ENCODE measurements at places on chromosomes 1 and 21.

DNA sequence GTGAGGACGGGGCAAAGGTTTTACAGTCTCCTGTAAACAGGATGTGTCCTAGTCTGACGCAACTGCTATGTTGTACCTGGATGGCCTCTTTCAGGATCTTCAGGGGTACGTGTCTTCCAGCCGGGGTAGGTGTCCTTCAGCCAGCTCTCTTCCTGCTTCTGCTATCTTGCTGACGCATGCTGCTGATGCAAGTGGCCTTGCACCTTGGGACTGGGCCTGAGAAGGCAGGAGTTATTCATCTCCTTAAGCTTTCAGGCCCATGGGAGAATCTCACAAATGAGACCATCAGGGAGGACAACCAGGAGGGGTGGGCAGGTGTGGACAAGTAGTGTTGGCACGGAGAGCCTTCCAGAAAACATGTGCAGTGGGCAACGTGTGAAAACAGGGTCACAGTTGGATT lies 7.9 kb upstream of the SPRR1B start:
- no peak for DNase-seq

DNA sequence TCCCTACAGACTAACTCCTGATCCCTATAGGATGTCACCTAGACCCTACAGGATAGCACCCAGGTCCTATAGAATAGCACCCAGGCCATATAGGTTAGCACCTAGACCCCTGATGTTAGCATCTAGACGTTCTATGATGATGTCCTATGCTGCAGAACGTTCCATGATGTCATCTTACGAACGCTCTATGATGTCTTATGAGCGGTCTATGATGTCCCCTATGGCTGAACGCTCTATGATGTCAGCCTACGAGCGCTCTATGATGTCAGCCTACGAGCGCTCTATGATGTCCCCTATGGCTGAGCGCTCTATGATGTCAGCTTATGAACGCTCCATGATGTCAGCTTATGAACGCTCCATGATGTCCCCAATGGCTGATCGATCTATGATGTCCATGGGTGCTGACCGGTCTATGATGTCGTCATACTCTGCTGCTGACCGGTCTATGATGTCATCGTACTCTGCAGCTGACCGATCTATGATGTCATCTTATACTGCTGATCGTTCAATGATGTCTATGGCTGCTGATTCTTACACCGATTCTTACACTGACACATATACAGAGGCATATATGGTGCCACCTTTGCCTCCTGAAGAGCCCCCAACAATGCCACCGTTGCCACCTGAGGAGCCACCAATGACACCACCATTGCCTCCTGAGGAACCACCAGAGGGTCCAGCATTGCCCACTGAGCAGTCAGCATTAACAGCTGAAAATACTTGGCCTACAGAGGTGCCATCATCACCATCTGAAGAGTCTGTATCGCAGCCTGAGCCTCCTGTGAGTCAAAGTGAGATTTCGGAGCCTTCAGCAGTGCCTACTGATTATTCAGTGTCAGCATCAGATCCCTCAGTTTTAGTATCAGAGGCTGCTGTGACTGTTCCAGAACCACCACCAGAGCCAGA lies 9.5 kb downstream of the SON start:
- DNase-seq: no peak

DNA sequence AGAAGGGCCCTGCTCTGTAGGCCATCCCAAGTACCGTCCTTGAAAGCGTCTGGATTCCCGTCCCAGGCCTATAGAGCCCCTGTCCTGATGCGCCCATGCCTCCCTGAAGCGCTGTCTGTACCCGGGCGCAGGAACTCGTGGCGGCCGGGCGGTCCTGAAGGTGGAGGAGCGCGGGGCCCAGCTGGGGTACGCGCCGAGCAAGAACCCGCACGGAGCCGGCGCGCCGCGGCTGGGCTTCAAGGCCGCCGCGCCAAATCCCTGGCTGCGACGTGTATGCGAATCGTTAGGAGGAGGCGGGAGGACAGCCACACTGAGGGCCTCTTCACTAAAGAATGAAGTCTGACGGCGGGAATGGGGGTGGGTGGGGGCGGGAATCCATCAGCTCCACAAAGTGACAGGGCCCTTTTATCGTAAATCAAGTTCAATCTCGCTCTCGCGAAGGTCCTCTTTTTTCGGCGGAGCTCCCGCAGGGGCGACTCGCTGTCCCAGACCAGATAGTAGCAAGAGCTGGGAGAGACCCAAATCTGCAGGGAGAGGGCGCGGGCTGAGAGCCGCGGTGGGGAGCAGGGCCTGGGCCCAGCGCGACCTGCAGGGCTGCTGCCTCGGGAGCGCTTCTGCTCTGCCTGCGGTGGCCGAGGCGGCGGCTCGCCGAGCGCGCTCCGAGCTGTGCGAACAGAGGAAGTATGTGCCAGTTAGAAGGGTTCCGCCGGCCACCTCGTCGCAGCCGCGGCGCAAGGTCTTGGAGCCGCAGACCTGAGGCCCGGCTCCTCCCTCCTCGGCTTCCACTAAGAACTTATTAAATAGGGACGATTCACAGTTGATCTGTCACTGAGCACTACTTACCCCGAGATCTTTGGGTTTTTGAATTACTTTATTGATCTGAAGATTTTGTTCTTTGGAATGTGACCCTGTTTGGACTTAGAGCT lies 10.4 kb downstream of the BARHL2 start:
- DNase-seq: peak; percentile 40

GRCh38 chr1:113929750-113930498 lies 800 bp downstream of the HIPK1 start:
- DNase-seq: peak; percentile 34

- no peak for DNase-seq
Observed at GRCh38 chr21:16945580-16945979, 567.3 kb upstream of the CXADR start.

GRCh38 chr1:47564570-47564969 lies 126.7 kb downstream of the FOXD2 start:
- no peak for DNase-seq

- DNase-seq: no peak
Observed at GRCh38 chr1:24195874-24196273, 8.8 kb upstream of the IFNLR1 start.

DNA sequence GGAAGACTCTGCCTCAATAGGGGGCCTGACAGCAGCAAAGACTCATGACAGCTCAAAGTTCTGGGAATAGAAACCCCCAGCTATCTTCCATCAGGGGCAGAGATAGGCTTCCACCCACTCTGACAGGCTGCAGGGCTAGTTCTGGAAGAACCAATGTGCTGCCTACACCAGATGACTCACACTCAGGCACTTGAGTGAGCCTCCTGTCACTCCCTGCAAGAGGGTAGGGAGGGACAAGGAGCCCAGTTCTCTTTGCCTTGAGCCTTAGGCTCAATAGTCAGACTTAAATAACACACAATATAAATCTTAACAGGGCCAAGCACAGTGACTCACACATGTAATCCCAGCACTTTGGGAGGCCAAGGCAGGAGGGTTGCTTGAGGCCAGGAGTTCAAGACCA lies 386.4 kb downstream of the HHAT start:
- DNase-seq: no peak

DNA sequence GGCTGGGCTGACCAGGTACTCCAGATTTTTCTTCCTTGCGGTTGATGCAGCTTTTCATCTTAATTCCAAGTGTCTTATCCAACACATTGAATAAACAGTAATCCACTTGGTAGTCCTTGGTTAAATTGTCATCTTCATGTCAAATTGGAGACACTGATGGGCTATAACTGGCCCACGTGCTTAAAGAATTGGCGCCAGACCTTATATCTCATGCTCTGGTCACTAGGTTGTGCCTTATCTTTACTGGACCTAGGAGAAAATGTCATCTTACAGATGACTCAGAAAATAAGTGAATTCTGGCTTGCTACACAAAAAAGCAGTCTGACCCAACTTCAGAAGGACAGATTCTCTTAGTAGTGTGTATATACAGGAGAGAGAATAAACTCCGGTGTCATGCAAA lies 16.2 kb downstream of the LRRC42 start:
- DNase-seq: no peak

DNA sequence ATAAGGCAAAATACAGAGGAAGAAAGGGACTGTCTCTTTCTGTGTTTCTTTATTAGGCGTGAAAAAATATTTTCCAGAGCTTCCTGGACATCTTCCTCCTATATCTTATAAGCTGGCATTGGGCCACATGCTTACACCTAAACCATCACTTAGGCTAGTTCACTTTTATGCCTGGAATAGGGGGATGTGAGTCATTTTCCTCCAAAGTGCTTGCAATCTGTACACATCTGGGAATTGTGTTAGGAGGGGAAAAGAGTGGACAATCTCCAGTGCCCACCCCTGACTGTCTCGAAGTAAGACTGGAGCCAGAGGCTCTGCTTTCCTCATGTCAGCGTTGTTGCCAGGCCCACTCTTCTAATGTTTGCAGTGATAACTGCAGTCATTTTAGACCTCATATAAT lies 29.9 kb downstream of the GIPC2 start:
- no peak for DNase-seq

- DNase-seq: no peak
Observed at GRCh38 chr1:66556161-66556611, 22.2 kb downstream of the SGIP1 start.

DNA sequence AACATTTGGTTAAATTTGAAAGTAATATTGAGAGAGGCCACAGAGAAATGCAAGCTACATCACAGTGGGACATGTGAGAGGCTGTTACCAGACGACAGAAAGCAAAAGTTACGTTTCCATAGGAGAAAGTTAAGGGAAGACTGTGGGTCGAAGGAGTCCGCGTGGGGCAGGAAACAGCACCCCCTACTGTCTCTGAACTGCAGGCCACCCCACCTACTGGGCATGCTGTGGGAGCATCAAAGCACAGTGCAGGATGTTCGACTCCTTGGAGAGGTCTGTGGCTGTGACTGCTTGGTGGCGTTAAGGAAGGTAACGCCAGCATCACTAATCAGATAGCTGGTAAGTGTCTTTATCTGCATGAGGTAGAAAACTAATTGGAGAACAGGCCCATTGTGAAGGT lies 123.9 kb downstream of the PTBP2 start:
- peak; percentile 25 for DNase-seq
